Stimulated activated CD8-positive, alpha-beta memory T cell treated with anti-CD3 and anti-CD28 coated beads, Interleukin-7, amount 100 ng/mL, for 1 hour (primary cell): ENCODE measurements at places on chromosomes 2 and 18.

GRCh38 chr2:219178377-219179175 is 501 bp downstream of the RETREG2 start:
- no peak for DNase-seq

GRCh38 chr18:33745871-33746545 is 168.0 kb downstream of the ASXL3 start:
- DNase-seq: no peak

- no peak for DNase-seq
Observed at GRCh38 chr2:54535599-54536195, 79.6 kb downstream of the SPTBN1 start.

- no peak for DNase-seq
Observed at GRCh38 chr2:189851174-189851826, 67.0 kb downstream of the PMS1 start.

- no peak for DNase-seq
Observed at GRCh38 chr18:6650747-6651146, 78.8 kb upstream of the ARHGAP28 start.

DNA sequence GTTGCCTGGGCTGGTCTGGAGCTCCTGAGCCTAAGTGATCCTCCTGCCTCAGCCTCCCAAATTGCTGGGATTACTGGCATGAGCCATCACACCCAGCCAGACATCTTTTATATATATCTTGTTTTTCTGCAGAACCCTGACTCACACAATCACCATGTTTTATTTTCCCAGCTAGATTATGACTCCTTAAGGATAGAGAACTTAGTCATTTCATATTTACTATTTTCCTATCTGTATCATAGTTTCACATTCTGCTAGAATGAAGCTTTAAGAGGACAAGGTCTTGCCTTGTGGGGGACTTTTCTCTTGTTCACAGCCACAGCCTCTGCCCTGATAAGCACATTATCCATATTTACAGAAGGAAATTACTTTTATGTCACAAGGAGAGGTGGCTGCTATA is 73.9 kb downstream of the LBH start:
- DNase-seq: no peak

- DNase-seq: no peak
Observed at GRCh38 chr2:149329489-149330126, 779 bp upstream of the LYPD6 start.

GRCh38 chr2:81648370-81648769 is 1343.8 kb upstream of the LRRTM1 start:
- no peak for DNase-seq

GRCh38 chr2:88220718-88221117 is 50.6 kb downstream of the THNSL2 start:
- DNase-seq: no peak

DNA sequence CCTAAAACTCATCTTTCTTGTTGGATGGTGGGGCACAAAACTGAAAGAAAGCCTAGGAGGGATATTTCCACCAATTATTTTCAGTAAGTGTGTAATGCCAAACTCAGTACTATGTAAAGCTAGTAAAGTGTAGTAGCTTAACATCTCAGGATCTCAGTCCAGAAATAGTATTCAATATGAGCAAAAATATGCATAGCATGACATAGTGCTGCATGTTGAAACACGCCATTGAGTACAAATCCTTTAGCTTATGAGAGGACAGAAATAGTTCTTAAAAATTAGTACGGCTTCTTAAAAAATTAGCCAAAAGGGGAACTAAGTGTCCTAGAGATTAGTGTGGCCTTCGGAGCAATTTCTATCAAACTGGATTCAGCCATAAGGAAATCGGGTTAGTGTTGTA is 21.7 kb upstream of the ATL2 start:
- no peak for DNase-seq

DNA sequence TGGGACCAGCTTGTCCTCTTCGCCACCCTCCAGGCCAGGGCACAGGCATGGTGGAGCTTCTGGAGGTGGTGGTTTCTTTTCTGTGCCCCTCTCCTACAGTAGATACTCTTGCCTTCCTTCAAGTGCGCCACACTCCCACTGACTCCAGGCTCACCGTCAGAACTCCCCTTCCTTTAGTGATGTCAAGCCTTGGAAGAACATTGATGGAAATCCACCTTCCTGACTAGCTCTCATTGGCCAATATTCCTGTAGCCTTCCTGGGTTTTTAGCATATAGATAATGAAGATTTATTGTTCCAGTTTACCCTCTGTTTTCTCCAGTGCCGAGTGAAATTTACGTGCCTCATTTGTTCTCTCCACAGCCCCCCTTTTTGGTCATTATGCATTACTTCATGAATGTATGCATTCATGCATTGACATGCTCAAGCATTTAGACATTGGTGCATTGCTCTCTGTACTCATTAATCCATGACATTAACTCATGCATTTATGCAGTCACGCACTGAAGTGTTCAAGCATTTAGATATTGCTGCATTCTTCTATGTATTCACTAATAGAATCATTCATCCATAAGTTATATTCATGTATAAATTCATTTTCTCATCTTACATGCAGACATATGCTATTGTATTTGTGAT is 37.3 kb downstream of the PLB1 start:
- DNase-seq: no peak

GRCh38 chr2:159160412-159160811 is 126.1 kb downstream of the WDSUB1 start:
- DNase-seq: no peak

DNA sequence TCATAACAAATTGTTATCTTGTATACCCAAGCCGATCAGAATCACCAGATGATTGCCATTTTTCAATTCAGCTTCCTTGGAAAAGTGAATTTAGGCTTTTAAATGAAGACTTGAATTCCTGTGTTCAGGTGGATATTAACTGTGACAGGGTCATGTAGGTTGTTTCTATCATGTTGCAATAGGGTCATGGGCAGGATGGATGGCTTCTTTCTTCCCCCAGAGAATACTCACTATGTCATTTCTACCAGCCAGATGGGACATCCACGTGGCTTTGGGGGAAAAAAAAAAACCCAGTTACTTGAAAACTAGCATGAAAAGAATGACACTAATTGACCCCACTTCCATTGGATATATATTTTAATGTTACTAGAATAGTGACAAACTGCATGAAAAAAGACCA is 14.6 kb upstream of the DSG2 start:
- no peak for DNase-seq

DNA sequence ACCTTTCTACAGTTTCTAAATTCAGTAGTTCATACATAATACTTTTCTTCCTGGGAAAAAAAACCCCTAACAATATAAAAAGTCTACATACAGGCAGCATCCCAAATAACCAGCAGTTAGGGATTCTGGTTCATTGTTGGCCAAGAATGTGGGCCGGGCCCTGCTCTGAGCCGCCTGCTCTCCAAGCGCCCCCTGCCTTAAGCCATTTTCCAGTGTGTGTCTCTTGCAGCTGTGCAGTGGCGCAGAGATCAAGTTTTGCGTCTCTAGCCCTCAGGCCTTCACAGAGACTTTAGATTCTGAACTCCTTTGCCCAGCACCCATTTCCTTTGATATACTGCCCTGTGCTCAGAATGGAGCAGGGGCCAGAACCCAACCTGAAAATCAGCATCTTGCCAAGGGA is 32.9 kb downstream of the RMC1 start:
- no peak for DNase-seq
